CD4-positive, alpha-beta T cell treated with Interleukin-12 subunit alpha and Interleukin-12 subunit beta, for 1 hour (primary cell): ENCODE measurements at places on chromosomes 6 and 20.

DNA sequence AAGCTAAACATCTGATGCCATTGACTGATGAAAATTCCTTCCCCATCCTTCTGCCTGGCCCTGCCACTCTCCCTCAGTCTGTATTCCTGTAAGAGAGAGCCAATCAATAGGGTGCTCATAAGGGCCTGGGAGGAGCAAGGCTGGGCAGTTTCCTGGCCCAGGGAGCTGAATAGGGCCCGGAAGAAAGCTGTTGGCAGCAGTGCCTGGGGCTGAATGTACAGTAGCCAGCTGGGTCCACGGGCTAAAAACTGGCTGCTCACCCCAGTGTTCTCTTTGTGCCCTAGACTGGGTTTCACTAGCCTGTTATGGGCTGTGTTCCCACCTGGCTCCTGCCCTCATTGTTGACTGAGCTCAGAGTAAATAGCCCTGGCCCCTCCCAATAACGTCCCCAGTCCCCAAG is 1.7 kb upstream of the WFDC2 start:
- no peak for DNase-seq

GRCh38 chr6:104908031-104908887 is 48.5 kb upstream of the HACE1 start:
- no peak for DNase-seq

DNA sequence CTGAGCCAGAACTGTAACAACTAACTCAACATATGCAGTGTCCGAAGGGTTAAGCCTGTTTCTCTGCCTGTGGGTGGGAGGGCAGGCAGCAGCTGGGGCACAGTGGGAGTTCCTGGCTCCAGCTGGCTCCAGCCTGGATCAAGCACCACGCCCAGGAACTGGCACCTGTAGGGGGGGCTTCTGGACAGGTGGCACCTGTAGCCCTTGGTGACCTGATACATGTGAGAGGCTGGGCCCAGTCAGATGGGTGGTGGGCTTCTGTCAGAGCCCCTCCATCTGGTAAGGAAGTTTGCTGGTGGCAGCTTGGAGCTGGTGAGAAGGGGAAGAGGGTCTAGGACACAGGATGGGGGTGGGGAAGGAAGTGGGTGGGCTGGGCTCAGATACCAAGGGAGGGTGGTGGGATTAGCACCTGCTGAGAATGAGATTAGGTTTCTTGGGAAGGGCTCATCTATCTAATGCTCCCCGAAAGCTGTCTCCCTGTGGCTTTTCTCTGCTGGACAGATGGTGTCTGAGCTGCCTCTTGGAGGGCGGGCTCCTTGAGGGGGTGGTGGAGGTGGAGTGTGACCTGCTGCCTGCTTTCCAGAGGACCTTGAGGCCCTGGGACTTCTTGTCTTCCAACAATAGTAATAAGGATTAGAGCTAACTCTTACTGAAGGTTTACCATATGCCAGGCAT is 28.5 kb downstream of the BCL2L1 start:
- no peak for DNase-seq

DNA sequence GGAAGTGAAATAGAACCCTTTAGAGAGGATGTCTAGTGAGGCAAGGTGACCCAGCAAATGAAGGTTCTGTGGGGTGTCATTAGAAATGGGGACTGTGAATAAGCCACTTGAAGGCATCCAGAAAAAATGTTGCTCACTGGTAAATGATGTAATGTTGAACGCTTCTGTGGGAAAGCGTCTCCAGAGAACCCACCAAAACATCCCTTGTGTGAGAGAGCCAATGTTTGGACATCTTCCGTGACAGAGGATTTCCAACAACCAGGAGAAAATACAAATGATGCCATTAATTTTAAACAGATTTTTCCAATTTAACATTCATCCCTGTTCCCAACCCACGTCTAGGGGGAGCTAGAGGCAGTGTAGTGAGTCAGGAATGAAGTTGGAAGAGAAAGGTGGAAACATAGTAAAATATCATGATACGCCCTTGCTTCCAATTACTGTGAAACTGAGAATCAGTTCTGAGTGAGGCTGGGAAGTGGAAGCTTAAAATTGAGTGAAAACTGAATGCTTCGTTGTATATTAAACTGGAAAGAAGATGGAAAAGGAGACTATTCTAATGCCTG is 584.2 kb downstream of the CD109 start:
- no peak for DNase-seq

DNA sequence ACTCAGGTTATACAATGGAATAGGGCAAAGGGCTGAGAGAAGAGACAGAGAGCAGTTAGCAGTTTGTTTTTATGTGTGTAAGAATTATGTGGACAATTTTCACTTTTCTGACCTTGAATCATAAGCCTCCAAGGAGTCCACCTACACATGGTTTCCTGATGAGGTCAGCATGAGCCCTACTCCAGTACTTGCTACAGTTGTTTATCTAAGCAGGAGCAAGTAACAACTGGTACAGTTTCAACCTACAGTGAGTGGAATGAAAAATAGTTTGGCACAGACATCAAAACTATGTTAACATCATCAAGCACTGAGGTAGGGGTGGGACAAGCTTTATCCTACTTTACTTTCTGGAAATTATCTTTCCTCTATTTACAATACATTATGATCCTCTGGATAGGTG is 426.7 kb upstream of the ID4 start:
- DNase-seq = no peak

- DNase-seq = no peak
Observed at GRCh38 chr6:116483616-116484015, 22.4 kb downstream of the CALHM6 start.

DNA sequence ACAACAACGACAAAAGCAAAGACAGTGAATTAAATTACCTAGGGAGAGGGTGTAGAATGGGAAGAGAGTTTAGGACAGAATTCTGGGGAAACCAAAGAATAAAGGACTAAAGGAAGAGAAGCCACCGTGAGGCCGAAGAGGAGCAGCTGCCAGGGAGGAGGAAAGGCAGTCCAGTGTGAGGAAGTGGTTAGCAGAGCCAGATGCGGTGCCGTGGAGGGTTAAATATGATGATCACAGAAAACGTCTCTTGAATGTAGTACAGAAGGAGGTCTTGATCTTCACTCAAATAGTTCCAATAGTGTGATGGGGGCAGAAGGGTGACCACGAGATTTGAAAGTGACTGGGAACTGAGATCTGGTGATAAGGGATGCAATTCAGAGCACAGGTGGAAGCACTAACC is 67.7 kb downstream of the TMEM244 start:
- DNase-seq = no peak

DNA sequence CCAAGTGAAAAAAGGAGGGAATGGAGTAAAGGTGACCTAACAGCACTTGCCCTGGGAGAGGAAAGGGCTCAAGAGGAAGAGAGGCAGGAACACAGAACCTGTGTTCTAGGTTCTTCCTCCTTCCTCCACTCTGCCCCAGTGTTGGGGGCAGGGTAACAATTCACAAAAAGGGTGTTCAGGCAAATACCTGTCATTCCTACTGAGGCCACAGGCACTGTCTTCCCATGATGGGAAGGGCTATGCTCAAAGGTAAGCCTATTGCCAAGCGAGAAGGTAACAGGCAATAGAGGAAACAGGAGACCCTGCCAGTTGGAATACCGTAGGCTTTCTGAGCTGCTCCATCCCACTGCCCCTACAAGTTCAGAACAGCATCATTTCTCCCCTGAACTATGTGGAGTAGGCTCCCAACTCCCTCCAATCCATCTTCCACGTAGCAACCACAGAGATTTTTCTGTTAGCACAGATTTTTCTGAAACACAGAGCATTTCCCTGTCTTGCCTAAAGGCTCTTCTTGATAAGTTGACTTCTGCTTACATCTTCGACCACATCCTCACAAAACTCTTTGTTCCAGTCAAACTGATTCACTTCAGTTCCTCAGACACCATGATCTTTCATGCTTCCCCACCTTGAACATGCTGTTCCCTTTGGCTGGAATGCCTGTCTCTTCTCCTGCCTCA is 2.7 kb downstream of the AGPAT1 start:
- DNase-seq = no peak

- DNase-seq = no peak
Observed at GRCh38 chr20:20407891-20408805, 40.2 kb downstream of the INSM1 start.

- DNase-seq = no peak
Observed at GRCh38 chr6:17204533-17204932, 76.6 kb upstream of the RBM24 start.

DNA sequence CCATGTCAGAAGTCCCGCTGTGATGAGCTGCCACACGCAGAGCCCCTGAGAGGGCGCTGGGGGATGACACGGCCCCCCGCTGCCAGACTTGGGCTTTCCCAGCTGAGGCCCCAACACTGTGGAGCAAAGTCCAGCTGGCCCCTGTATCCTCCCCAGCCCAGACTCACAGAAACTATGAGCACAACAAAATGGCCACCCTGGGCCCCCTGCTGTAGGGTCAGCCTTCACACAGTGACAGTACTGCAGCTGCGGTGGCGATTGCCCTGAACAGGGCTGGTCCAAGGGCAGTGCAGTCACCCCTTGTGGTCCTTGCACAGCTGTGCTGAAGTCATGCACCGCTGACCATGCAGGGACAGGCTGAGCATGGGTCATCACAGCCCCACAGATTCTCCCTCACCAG is 78.2 kb upstream of the CST7 start:
- DNase-seq = no peak
